ENCODE measurements at places on chromosomes 1 and 21.
A peak's percentile ranks its signal among the peaks of the same experiment; 100 is the strongest.

- DNase-seq, result no peak
Measured at GRCh38 chr1:8294170-8294697, 23.7 kb upstream of the SLC45A1 start.

DNA sequence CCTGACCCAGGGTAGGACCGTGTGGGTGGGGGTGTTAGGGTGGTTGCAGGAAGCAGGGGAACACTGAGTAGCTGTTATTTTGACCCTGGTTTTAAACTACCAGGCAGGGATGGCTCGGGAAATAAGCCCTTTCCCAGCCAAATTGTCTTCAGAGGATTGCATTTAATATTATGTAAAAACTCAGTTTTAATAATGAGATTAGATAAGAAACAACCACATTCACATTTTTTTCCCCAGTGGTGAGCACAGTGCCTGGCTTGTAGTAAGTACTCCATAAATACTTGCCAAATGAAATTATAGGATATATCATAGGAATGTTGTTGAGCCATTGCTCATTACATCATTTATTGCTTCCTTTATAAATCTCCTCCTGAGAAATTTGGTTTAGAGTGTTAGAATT lies 3.1 kb upstream of the ACP6 start:
- DNase-seq, result no peak

DNA sequence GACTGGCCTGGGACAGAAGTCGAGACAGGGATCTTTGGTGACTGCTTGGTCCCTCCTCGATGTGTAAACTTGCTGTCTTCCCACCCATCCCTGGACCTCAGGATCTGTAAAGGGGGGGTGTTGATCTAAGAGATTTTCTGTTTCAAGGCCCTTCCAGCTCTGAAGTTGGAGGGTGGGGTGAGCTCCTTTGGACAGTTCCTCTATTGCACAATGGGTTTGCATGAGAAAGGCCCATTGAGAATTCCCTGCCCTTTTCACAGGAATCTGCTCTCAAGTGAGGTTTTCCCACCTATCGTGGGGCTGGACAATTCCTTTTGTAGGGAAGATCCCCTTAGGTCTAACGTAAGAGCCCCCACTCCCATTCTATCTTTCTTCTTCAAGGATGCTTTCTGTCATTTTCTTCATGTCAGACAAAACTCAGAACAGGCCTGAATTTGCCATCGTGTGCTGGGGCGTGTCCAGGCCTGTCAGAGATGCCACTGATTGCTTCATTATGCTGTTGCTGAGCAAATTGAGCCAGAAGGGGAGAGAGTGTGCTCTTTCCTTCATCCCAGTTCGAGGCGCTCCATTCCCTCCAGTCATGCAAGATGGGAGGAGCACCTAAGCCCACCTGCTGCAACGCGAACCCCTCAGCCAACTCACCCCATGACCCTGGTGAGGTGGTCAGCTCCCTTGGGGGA lies 149.9 kb upstream of the IGSF21 start:
- DNase-seq, result no peak

DNA sequence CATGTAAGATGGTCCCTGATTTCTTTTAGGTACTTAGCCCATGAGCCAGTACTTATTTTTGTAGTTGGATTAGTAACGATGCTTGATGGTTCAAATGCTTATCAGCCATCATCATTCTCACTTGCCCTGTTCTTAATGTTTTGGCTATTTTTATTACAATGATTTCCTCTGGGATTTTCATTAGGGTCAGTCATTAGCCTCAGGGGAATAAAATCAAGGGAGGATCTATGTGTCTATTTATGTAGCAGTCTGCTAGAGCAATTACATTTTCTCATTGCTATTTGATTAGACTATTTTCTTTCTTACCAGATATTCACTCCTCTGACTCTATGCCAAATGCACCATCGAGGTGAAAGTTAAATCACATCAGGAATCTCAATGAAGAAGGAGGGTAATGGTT lies 10.9 kb upstream of the CCT8 start:
- DNase-seq, result no peak

GRCh38 chr1:168031198-168031597 lies 94.3 kb upstream of the MPC2 start:
- no peak for DNase-seq

GRCh38 chr21:33587792-33588484 lies 546 bp downstream of the DONSON start:
- DNase-seq, result peak; percentile 79

Data from left forelimb (tissue), 1 donor.